Naive thymus-derived CD8-positive, alpha-beta T cell (primary cell): ENCODE measurements at places on chromosomes 1 and 21.

DNA sequence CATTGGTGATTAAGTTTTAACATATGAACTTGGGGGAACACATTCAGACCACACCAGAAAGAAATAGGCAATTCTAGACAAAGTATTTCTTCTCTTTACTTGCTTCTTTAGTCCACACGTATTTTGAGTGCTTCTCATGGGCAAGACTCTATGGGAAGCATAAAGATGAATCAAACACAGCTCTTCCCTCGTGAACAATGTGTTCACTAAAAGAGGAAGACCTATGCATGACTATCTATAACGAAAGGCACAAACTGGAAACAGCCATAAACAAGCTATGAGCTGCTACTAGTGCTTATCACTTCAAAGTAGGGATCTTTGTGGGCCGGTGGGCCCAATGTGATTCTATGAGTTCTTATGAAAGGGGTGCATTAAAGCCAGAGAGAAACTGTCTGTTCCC is 53.0 kb upstream of the PRDX6 start:
- DNase-seq: no peak

- peak; percentile 21 for DNase-seq
These were observed 930 bp downstream of the CDC14A start for GRCh38 chr1:100353071-100353801.

- DNase-seq: no peak
These were observed 950 bp upstream of the LRP8 start for GRCh38 chr1:53328541-53329499.

- no peak for DNase-seq
These were observed 215.1 kb downstream of the ST6GALNAC3 start for GRCh38 chr1:76289692-76290091.

DNA sequence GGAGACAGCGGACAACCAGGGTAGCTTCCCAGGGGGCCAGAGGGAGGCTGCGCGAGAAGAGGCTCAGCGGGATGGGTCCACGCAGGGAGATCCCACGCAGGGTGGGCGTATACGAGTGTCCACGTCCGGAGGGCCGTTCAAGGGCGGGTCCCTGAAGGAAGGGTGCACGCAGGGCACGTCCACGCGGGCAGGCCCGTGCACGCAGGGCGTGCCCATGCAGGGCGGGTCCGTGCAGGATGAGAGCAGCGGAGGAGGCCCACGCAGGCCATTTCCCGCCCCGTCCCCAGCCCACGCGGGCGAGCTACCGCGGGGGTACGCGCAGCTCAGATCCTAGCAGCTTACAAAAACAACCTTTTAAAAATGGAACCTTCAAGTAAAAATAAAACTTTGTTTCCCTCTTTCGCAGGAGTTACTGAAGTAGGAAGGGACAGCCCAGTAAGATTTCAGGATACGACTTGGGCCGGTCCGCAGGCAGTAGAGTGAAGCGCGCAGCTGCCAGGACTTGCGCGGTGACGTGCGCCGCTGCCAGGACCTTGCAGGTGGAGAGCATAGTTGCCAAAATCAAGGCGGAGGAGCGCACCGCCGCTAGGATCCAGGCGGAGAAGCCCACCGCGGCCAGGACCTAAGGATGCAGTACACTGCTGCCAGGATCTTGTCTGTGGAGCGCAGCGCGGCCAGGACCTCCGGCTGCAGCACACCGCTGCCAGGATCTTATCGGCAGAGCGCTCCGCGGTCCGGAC is 416 bp upstream of the RNF187 start:
- DNase-seq: peak; percentile 89

DNA sequence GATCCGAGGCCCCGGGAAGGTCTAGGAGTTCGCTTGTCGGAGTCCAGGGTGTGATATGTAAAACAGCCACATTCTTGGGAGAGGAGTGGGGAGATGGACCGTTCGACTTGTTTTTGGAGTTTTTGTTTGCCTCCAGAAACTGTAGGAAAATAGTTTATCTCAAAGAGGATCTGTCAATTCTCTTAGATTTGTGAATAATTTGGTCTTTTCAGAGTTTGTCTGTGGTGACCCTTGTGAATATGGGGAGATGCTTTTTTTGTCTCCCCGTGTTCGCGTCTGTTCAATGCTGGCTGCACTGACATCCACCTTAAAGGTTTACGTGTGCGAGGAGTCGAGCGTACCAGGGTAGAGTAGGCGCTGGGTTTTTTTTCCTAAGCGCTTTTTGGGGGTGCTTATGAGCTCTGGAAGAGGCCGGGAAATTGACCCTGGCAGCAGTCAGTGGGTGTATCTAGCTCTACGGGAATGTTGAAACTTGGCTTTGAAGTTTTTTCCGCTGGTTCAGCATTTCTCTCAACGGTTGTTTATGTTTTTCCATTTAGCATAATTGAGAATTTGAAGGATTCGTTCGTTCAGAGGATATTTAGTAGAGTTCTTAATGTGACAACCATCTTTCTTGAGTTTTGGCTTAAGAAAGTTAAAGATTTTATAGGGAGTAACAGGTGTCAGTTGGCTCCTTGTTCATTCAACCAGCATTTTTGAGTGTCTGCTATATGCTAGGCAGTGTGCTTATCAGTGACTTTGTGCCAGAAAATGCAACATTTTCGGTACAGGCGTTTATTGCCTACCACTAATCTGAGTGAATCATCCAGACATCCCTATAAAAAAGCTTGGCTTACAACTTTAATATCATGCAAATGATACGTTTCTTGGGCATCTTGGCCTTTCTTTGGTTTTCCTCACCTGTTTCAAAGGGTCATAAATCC is 1.2 kb downstream of the SZRD1 start:
- no peak for DNase-seq

DNA sequence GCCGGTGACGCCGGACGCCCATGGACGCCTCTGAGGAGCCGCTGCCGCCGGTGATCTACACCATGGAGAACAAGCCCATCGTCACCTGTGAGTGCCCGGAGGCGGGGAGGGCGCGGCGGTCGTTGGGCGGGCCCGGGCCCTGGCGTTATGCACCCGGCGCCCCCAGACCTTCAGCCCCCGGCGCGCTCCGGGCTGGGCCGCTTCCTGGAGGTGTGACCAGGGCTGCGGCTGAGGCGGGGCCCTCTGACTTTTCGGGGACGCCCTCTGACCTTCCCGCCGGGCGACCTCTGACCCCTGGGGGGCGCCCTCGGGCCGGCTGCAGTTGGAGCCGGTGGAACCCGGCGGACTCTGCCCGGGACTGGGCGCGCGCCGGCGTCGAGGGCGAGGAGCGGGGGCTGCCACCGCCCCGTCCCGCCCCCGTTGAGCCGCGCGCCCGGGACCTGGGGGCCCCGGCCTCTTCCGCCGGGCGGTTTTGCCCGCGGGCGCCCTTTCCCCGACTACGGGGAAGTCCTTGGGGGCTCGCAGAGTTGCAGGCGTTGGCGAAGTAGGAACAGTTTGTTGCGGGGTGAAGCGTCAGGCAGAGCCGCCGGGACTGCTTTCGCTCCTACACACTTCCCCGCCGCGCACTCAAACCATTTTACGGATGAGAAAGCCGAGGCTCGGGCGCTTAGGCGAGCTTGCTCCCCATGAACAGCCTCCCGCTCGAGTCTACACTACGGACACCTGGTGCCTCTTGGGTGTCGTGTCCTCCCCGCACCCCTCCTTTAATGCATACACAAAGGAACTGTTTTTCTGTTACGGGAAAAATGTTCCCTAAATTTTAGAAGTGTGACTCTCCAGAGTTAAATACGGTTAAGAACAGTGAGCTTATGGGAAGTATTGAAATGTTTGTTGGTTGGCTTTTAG is 618 bp downstream of the TRAPPC10 start:
- peak; percentile 75 for DNase-seq

DNA sequence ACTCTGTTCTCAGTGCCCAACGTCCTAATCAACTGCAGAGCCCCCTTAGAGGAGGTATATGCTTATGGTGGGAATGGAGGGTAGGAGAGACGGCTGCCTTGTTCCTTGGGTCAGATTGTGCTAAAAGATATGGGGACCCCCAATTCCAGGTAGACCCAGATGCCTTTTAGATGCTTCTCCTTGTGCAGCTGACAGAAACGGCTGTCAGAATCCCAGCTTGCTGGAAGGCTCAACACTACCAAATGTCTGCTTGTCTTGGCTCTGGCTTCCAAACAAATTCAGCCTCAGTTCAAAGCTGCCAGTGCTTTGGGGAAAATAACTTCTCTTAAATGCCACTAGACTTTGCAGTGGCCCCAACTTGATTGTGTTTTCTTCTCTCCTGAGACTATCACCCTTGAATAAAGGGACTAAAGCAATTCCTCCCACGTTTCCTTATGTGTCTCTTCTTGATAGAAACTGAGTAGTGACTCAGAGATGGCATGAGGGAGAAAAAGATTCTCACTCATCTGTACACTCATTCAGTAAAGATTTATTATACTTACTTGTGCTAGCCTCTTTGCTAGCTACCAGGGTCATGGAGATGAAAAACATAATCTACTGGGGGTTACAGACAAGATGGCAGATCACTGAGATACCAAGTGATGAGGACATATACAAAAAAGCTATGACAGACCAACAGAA is 3.4 kb upstream of the RNF19B start:
- no peak for DNase-seq

GRCh38 chr1:74463333-74463988 is 49.0 kb downstream of the LRRC53 start:
- no peak for DNase-seq
